ENCODE measurements at places on chromosomes 5 and 9.
A peak's percentile ranks its signal among the peaks of the same experiment; 100 is the strongest.

DNA sequence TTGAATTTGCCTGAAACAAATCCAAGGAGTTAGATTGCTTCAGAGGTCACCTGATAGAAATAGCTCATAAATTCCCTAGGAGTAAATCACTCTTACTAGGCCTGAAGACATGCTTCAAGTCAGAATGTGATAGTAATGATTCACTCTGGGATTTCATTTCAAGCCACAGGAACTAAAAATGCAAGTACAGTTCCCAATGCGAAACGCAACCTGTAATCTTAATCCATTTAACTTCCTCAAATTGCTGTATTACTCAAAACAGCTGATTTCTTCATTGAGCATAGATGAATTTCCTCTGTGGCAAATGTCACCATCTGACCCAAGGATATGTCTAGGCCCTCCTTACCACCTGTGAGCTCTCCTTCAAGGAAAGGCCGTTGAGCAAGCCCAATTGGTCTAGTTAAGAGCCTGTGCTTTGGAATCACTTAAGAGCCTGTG lies 32.1 kb upstream of the IL6ST start:
- no peak for DNase-seq

DNA sequence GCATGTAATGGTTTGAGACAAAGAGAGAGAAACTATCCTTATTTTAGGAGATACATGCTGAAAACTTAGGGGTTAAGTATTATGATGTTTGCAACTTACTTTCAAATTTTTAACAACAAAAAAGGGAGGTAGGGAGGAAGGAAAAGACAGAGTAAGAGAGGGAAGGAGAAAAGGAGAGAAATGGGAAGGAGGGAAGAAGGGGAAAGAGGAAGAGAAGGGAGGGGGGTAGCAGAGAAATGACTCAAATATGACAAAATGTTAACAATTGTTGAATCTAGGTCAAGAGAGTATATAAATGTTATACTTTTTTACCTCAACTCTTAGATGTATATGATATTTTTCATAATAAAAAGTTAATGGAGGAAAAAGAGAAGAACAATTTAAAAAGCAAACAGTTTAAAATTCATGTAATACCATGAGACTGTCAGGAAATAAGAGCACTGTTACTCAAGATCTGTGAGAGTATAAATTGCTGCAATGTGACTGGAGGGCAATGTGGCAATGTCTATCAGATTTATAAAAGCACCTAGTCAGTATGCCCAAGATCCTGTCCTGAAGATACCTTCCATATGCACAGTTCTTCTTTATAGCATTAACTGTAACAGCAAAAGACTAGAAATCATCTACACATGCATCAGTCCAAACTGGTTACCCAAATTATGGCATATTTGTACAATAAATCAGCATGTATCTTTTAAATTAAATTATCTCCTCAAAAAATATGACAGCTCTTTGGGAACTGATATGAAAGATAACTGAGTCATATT lies 16.3 kb downstream of the FBXW11 start:
- no peak for DNase-seq

DNA sequence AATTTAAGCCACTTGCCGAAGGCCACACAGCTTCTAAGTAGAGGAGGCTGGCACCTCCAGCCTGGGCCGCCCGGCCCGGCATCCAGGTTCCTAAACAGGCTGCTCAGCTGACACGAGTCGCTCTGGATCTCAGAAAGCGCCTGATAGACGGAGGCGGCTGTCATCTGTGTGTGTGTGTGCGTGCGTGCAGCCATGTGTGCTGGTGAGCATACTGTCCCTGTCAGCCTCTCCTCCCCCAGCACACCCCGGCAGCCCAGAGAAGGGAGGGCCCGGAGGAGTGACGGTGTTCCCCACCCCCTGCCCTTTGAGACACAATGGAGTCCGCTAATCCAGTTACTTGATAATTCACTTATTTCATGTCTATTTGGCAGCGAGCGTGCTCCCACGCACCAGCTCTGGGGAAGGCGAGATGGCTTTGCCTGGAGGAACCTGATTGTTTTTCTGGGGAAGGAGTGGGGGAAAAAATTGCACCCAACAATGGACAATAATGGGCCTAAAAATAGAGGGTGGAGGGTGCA lies 20.0 kb downstream of the NTNG2 start:
- DNase-seq = no peak

- no peak for DNase-seq
Observed at GRCh38 chr9:34689116-34689470, 2.0 kb downstream of the CCL19 start.

- DNase-seq = no peak
Observed at GRCh38 chr5:92939428-92939827, 641.6 kb downstream of the NR2F1-AS1 start.

- no peak for DNase-seq
Observed at GRCh38 chr5:39526914-39527477, 102.2 kb upstream of the DAB2 start.

- no peak for DNase-seq
Observed at GRCh38 chr5:3958389-3958788, 362.8 kb downstream of the IRX1 start.

GRCh38 chr9:36141288-36141687 lies 4.8 kb downstream of the GLIPR2 start:
- DNase-seq = no peak

DNA sequence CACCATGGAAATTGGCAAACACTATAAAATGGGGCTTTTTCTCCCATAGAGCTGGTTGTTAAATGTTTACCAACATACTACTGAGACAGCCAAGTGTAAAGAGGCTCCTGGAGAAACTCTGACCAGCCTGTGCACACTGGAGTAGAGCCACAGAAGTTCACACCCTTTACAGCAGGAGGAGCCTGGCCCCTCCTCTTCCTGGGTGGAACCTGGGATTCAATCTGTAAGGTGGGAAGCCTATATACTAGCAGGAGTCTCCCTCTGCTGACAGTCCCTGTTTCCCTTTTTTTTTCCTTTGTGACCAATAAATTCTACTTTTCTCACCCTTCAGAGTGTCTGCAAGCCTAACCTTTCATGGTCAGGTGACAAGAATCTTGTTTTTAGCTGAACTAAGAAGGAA lies 10.4 kb upstream of the SLC30A5 start:
- no peak for DNase-seq

GRCh38 chr5:139942243-139942642 lies 100.9 kb downstream of the NRG2 start:
- no peak for DNase-seq

DNA sequence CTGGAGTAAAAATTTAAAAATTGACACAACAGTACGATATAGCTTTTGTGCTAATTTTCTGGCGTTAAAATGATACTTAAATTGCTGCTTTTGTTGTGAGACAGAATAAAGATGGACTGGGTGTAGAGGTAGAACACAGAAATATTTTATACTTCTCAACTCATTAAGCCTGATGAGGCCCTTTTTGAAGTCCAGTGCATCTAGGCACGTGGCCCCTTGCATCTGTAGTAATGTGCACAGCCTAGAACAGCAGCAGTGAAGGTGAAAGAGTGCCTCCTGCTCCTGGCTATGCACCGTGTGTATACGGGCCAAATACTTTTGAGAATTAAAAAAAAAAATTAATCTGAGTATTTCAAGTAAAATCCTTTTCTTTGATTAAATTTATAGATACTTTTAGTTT lies 115.6 kb downstream of the XRCC4 start:
- no peak for DNase-seq

GRCh38 chr5:37111426-37112382 lies 137.5 kb downstream of the CPLANE1 start:
- DNase-seq = no peak

- no peak for DNase-seq
Observed at GRCh38 chr5:80234116-80234948, 21.5 kb downstream of the SERINC5 start.

GRCh38 chr5:53298841-53299240 lies 181.6 kb upstream of the FST start:
- DNase-seq = no peak

GRCh38 chr9:122338994-122339393 lies 31.8 kb upstream of the PTGS1 start:
- no peak for DNase-seq

DNA sequence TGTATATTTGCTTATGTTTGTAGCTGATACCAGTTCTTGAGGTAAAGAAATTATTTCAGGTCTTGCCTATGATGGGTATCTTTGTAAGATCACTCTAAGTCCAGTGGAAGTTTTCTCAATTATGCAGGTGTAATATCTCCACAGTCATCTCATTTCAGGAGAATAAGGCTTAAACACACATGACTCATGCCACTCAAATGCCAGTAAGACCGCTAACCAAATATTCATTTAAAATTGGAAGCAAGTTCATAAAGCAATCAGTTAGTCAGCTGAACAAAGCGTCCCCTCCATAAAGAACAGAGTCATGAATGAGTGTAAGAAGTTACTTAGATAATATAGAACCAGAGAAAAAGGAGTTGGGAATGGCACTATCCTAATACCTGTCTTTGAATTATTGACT lies 248.7 kb downstream of the LURAP1L start:
- no peak for DNase-seq

- DNase-seq = no peak
Observed at GRCh38 chr9:12368569-12368968, 324.6 kb upstream of the TYRP1 start.

GRCh38 chr5:83720836-83721537 lies at the start of gene HAPLN1:
HAPLN1 (minus strand) TSS chr5:83720855; CDS start chr5:83673523, 47,332 bp downstream.
- no peak for DNase-seq

- DNase-seq = no peak
Observed at GRCh38 chr5:124034963-124035362, 523.0 kb downstream of the CSNK1G3 start.

DNA sequence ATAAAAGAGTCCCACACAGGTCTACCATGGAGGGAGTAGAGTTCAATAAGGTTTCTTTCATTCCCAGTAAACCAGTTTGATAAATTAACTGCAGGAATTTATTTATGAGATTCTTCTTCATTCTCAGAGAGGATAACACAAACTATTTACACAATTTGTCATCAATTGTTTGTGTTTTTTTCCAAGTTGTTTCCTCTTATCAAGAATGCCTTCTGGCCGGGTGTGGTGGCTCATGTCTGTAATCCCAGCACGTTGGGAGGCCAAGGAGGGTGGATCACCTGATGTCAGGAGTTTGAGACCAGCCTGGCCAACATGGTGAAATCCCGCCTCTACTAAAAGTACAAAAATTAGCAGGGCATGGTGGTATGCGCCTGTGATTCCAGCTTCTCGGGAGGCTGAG lies 216.7 kb downstream of the MLLT3 start:
- DNase-seq = no peak

DNA sequence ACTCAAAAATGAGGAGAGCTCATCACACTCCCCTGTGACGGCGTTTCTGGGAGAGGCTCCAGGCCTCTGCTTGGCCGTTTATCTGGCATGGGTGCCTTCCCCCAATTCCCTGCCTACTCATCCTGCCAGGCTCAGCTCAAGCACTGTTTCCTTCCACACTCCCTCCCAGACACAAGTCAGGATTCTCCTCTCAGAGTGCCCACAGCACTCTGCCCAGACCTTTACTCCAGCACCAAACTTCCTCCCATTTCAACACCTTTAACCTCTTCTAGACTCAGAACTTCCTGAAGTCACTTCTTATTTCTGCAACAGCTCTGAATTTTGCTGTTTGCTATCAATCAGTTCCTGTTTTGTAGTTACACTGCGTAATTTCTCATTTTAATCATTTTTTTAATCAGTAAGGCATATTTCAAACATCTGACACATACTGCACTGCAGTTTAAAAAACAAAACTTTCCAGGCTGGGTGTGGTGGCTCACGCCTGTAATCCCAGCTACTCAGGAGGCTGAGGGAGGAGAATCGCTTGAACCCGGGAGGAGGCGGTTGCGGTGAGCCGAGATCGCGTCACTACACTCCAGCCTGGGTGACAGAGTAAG lies 16.0 kb downstream of the TRMO start:
- no peak for DNase-seq

- no peak for DNase-seq
Observed at GRCh38 chr5:174596429-174596828, 128.0 kb upstream of the MSX2 start.

DNA sequence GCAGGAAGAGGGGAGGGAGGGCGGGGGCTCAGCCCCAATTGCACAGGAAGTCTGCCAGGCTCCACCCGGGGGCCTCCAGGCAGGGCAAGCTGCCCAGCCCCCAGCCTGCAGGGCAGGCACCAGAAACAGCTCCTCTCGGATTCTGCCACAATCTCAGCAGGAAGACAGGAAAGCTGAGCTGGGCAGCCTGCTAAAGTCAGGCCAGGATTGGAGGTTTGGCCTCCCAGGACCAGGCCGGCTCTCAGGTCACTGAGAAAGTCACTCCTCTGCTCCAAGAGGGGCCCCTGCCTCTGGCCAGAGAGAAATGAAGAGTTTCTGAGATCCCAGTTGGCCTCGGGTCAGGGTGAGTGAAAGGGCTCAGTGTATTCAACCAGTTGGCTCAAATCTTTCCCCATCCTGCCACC lies 54.6 kb upstream of the STXBP1 start:
- DNase-seq = no peak

GRCh38 chr9:14909601-14909960 lies 647 bp downstream of the FREM1 start:
- no peak for DNase-seq

- no peak for DNase-seq
Observed at GRCh38 chr5:111308951-111309350, 84.8 kb downstream of the CAMK4 start.

- DNase-seq = no peak
Observed at GRCh38 chr5:149687486-149688168, 42.5 kb upstream of the PPARGC1B start.

- DNase-seq = no peak
Observed at GRCh38 chr5:167701051-167701450, 590.4 kb upstream of the WWC1 start.

DNA sequence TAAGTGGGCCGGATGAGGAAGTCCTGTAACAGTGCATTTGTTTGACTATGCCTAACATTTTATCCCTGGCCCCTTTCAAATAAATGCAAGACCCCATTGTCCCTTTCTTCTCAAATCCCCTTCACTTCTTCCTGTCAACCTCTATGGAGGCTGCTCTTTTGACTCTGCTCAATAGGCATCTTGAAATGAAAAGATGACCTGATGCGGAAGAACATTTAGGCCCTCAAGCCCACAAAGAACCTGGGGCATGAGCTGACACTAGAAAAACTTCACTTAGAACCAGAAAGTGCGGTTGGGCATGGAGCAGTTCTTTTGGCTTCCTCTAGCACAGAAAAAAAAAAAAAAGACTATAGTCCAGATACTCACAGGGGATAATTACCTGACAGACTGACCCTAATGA lies 1434.7 kb upstream of the WWC1 start:
- DNase-seq = no peak

- no peak for DNase-seq
Observed at GRCh38 chr5:139131062-139131461, 67.1 kb downstream of the SIL1 start.

GRCh38 chr5:170429014-170429413 lies 39.8 kb upstream of the KCNMB1 start:
- DNase-seq = no peak

GRCh38 chr9:134962065-134962972 lies 44.6 kb upstream of the FCN1 start:
- DNase-seq = no peak

DNA sequence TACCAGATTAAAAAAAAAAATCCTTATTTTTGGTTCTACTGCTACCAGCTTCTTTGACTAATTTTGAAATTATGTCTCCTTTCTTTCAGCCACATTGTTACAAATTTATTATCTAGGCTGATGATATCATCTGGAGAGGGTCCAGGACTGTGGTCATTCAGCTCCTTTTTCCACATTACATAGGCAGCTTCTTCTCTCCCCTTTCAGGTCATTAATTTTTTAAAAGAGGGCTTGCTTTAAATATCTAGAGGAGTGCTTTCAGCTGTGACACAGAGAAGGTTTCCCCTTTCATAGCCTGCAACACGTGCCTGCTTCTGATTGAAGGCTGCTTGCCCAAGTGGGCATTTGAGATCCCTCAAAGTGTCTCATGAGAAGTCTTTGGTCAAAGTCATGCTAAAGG lies 155.7 kb upstream of the PAPPA start:
- DNase-seq = no peak

- DNase-seq = peak; percentile 16
Observed at GRCh38 chr9:34675048-34675714, 12.7 kb upstream of the CCL27 start.
